ENCODE measurements at places on chromosomes 2 and 18. TPM values are rescaled to one million over a fixed set of nuclear protein-coding genes. Genes with fewer than 3 reads are reported as not detected.

Gene FEV
- total RNA-seq: not detected

DNA sequence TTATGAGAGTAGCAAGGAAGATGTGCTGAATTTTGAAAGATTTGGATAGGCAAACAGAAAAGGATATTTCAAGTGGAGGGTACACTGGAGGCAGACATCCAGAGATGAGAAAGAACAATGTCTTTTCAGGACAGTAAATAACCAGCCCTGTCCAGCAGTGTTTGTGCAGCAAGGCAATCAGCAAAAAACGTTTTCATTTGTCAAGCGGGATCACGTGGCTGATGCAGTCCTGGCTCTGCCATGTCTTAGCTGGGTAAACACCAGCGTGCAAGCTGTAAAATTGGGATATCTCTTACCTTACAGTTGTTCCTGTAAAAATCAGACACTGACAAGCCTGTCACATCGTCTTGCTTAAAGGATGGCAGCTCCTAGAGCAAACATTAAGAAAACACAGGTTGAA, 67.8 kb downstream of the CWC22 start:
- no peaks in the 10 kb centered on the region for H3K4me1 ChIP-seq
- H3K27me3 ChIP-seq: no peaks in the 10 kb centered on the region
- no peak overlapping the region for H3K27ac ChIP-seq

- peaks cover 55% of the 10 kb centered on the region for H3K4me1 ChIP-seq
- DNase-seq: peak; percentile 72
- H3K36me3 ChIP-seq: no peaks in the 10 kb centered on the region
- H3K4me3 ChIP-seq: no peak overlapping the region
- no peaks in the 10 kb centered on the region for H3K27me3 ChIP-seq
These were observed 119.5 kb downstream of the MAP3K20 start for GRCh38 chr2:173195100-173195499.

DNA sequence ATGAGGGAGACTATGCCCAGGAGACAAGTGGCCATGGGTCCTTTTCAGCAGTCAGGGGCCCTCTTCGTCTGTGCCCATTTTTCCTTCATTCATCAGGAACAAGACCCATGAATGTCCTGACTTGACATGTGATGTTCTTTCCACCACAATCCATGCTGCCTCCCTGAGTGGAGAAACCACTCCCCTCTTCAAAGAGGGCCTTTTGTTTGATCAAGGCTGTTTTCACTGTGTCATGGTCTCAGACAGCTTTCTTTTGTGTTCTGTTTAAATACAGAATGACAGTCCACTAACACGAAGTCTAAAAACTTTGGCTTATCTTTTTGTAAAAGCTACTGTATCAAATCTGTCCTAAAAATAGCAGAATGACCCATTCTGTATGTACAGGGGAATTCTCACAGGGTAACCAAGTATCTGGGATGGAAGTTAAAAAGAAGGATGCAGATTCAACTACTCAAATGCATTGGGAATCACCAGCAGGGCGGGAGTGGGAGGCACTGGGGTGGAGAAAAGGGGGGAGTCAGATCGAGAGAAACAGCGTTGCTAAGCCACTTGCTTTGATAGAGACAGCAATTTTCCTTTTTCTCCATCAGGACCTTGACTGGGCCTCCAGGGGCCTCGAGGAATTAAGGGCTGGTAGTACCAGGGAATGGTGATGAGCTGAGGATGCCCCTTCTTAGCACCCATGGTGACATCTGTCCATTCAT, 13.9 kb downstream of the LRP2 start:
- DNase-seq: no peak
- peaks cover 62% of the 10 kb centered on the region for H3K4me1 ChIP-seq
- no peaks in the 10 kb centered on the region for H3K36me3 ChIP-seq
- no peak overlapping the region for H3K4me3 ChIP-seq

Gene TFPI
- 147 TPM for total RNA-seq

Gene RAPH1
- total RNA-seq: 75.5 TPM

Gene ST8SIA3
- total RNA-seq: 0.17 TPM

- no peak for DNase-seq
- H3K27me3 ChIP-seq: no peaks in the 10 kb centered on the region
- H3K4me1 ChIP-seq: no peaks in the 10 kb centered on the region
- no peak overlapping the region for H3K4me3 ChIP-seq
- no peak overlapping the region for H3K27ac ChIP-seq
These were observed 120.1 kb downstream of the NUP35 start for GRCh38 chr2:183244300-183244844.

- H3K27ac ChIP-seq: no peak overlapping the region
- DNase-seq: no peak
- H3K4me3 ChIP-seq: no peak overlapping the region
- no peaks in the 10 kb centered on the region for H3K36me3 ChIP-seq
These were observed 154.5 kb downstream of the AGPS start for GRCh38 chr2:177547122-177547521.

- no peak overlapping the region for H3K4me3 ChIP-seq
- no peak for DNase-seq
- H3K4me1 ChIP-seq: no peaks in the 10 kb centered on the region
- no peak overlapping the region for H3K27ac ChIP-seq
- H3K36me3 ChIP-seq: no peaks in the 10 kb centered on the region
These were observed 253.7 kb downstream of the MYCN start for GRCh38 chr2:16194096-16194390.

- no peak overlapping the region for H3K27ac ChIP-seq
- H3K27me3 ChIP-seq: no peaks in the 10 kb centered on the region
- no peak for DNase-seq
- H3K36me3 ChIP-seq: no peaks in the 10 kb centered on the region
These were observed 54.7 kb downstream of the EMILIN2 start for GRCh38 chr18:2901423-2901985.

GRCh38 chr18:34626404-34627136, 83.5 kb upstream of the DTNA start:
- H3K4me1 ChIP-seq: no peaks in the 10 kb centered on the region
- H3K27me3 ChIP-seq: no peaks in the 10 kb centered on the region
- no peak overlapping the region for H3K27ac ChIP-seq
- H3K36me3 ChIP-seq: no peaks in the 10 kb centered on the region

DNA sequence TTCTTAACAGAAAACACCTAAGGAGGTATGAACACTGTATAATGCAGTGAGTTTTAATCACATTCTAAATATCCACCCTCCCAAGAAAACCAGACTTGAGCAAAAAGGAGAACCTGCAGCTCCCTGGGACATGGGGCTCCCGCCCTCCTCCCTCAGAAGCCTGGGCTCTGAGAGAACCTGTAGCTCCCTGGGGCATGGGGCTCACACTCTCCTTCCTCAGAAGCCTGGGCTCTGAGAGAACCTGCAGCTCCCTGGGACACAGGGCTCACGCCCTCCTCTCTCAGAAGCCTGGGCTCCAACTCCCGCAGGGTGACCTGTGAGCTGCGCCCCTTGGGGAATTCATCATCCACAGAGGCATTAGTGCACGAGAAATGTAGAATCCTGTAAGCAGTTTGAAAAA, 222.9 kb downstream of the SNTG2 start:
- H3K4me3 ChIP-seq: no peak overlapping the region
- H3K27me3 ChIP-seq: no peaks in the 10 kb centered on the region
- DNase-seq: no peak
- no peak overlapping the region for H3K27ac ChIP-seq
- H3K36me3 ChIP-seq: no peaks in the 10 kb centered on the region
- no peaks in the 10 kb centered on the region for H3K4me1 ChIP-seq

Gene TEKT4
- total RNA-seq: 0.27 TPM

DNA sequence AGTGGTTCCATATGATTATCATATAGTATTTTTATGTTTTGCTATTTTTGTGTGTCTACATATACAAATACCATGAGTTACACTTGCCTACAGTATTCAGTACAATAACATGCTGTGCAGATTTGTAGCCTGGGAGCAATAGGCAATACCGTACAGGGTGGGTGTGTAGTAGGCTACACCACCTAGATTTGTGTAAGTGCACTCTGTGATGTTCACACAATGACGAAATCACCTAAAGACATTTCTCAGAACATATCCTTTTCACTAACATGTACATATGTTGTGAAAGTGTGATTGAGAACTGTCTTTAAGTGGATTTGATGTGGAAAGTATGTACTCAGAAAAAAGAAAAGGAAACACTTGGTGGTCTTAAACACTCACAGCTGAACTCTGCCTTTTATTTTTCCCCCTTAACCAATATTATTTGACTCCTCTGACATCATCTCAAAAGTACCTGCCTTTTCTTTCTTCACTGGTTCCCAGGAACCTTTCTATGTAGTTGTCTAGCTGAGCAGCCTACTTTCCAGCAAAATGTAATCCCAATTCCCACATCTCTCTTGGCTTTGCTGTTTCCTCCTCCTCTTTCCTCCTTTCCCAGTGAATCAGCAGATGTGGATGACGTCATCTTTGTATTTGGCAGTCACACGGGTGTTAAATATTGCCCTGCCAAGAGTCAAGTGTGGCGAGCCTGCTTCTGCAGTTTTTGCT, 47.7 kb downstream of the OSBPL6 start:
- H3K4me1 ChIP-seq: no peaks in the 10 kb centered on the region
- no peak overlapping the region for H3K27ac ChIP-seq
- no peaks in the 10 kb centered on the region for H3K36me3 ChIP-seq
- H3K27me3 ChIP-seq: no peaks in the 10 kb centered on the region
- DNase-seq: peak; percentile 63

DNA sequence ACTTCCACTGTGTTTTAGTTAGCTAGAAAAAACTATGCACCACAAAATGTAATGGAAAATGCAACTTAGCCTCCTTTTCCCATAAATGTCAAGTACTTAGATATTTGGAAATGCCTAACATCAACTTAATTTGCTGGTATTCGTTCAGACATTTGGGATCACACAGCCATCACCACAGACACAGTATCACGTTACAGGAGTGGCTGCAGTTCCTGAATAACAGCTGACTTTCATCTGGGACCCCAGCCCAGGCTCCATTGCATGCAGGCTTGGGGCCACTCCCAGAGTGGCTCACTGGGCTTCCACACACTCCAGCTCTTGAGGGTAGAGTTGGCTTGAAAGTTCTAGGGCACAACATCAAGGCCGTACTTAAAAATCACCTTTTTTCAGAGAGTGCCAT, 9.3 kb downstream of the TMEM182 start:
- H3K4me1 ChIP-seq: no peaks in the 10 kb centered on the region
- no peaks in the 10 kb centered on the region for H3K36me3 ChIP-seq
- DNase-seq: no peak
- H3K27ac ChIP-seq: no peak overlapping the region
- no peaks in the 10 kb centered on the region for H3K27me3 ChIP-seq
- H3K4me3 ChIP-seq: no peak overlapping the region

GRCh38 chr2:18077704-18078103, 199.2 kb downstream of the KCNS3 start:
- H3K27ac ChIP-seq: no peak overlapping the region
- no peak overlapping the region for H3K4me3 ChIP-seq
- no peaks in the 10 kb centered on the region for H3K4me1 ChIP-seq
- no peaks in the 10 kb centered on the region for H3K27me3 ChIP-seq
- H3K36me3 ChIP-seq: no peaks in the 10 kb centered on the region

DNA sequence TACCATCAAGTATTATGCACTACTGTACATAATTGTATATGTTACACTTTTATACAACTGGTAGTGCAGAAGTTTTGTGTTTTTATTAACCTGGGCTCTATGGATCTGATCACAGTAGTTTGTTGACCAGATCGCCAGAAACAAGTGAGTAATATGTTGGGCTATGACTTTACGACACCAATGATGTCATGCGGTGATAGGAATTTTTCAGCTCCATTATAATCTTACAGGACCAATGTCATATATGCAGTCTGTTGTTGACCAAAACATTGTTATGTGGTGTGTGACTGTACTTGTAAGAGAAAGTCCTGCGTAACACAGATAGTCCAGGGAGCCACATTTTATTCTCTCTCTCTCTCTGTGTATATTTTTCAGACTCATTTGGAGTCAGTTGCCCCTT, 4.5 kb upstream of the ACOXL start:
- peaks cover 7% of the 10 kb centered on the region for H3K4me1 ChIP-seq
- H3K27me3 ChIP-seq: peaks cover 3% of the 10 kb centered on the region

GRCh38 chr2:150621526-150622213, 134.2 kb upstream of the RND3 start:
- H3K4me3 ChIP-seq: no peak overlapping the region
- H3K27me3 ChIP-seq: no peaks in the 10 kb centered on the region
- H3K27ac ChIP-seq: no peak overlapping the region
- no peaks in the 10 kb centered on the region for H3K36me3 ChIP-seq
- DNase-seq: no peak

DNA sequence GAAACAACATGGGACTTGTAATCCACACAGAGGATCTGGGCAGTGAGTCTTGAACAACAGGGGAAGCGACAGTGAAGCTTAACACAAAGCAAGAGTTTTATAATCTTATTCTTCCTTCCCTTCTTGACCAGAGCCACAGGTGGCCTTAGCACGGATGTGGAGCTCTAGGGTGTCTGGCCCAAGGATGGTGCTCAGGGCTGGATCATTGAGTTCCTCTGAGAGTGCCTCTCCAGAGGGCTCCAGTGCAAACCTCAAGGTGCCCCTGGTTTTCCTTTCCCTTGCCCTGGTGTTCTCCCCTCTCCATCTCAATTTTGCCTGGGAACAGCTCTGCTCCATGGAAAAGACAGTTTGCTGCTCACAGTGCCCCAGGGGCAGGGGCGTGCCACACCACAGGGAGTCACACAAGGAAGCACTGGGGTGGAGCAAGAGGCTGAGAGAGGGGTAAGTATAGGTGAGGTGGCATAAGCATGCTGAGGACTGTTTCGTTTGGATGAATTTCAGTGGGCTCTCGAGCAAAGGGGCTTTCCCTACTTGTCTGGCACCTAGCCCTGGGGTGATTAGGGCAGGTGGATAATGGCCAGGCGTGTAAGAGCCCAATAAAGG, 88.6 kb upstream of the B3GNT7 start:
- H3K36me3 ChIP-seq: no peaks in the 10 kb centered on the region
- no peaks in the 10 kb centered on the region for H3K4me1 ChIP-seq
- no peak overlapping the region for H3K4me3 ChIP-seq
- H3K27ac ChIP-seq: no peak overlapping the region

DNA sequence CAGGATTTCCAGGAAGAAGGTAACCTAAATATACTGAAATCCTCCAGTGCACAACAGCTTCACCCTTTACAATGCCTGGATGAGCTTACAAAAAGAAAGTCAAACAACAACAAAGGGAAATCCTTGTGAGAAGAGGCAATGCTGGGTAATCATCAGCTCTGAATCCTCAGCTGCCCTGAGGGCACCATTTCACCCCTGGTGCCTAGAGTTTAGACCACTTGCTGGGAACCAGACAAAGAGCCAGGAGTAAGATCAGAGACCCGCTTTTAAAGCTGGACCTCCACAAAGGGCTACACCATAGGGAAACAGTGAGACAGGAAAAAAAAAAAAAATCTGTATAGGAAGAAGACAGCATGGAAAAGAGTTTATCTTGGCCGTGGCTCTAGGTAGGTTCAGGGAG, 97.0 kb downstream of the FOXI3 start:
- H3K27ac ChIP-seq: no peak overlapping the region
- no peak for DNase-seq
- H3K4me1 ChIP-seq: peaks cover 4% of the 10 kb centered on the region
- no peaks in the 10 kb centered on the region for H3K36me3 ChIP-seq
- H3K4me3 ChIP-seq: no peak overlapping the region

Gene GREB1
- 4.2 TPM for total RNA-seq

Gene ACKR3
- 68.5 TPM for total RNA-seq
